Breast epithelium (tissue), 4 donors: ENCODE measurements at places on chromosomes 5 and 9. TPM values are rescaled to one million over a fixed set of nuclear protein-coding genes. Genes with fewer than 3 reads are reported as not detected.

Gene PTPRD
- total RNA-seq = 5.4 TPM

DNA sequence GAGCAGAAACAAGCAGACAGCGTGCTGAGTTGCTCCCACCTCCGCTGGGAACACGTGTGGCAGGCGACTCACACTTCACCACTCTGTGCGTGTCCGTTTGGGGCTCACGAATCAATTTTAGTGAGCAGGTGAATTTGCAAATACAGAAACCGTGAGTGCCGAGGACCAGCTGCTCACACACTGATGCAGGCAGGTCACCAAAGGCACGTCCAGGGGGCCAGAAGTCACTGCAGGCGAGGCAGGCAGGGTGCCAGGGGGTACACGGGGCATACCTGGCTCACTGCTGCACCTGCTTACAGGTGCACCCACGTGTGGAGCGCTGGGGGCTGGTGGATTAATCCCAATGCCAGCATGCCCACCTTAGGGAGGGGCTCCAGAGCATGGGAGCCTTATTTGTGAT lies 68.8 kb downstream of the ZNF354C start:
- DNase-seq = no peak

- no peak for DNase-seq
Observed at GRCh38 chr5:7983433-7983832, 114.5 kb downstream of the MTRR start.

DNA sequence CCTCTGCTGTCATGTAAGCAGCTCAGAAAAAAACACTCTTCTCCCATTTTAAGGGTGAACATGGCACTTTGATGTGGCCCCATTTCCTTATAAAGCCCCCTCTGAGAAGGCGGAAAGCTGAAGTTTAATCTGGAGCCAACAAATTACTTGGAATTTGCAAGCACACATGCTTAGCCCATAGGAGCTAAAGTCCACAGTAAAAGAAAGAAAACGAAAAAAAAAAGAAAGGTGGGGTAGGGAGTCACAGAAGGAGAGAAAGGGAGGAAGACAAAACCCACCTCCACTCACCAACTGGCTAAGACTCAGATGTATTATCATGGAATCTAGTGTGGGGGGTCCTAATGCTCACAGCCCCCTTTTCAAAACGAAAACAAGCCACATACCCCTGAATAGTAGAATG lies 30.4 kb downstream of the PRRX2 start:
- no peak for DNase-seq

DNA sequence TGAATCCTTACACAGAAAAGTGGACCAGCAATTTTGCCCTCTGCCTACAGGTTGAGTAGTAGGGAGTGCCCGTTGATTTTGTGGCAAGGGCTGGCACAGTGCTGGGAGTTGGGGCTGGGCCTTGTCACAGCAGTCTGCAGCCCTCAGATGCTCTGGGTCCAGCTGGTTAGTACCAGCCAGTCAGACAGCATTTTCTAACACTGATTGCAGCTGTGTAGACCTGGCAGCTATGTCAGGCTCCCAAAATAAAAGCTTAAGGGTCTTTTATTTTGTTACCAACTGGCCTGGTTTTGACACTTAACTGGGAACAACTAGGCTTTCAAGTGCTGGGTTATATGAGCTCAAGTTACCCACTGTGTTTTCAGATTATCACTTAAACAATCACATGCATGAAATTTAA lies 57.7 kb downstream of the MAT2B start:
- DNase-seq = no peak

DNA sequence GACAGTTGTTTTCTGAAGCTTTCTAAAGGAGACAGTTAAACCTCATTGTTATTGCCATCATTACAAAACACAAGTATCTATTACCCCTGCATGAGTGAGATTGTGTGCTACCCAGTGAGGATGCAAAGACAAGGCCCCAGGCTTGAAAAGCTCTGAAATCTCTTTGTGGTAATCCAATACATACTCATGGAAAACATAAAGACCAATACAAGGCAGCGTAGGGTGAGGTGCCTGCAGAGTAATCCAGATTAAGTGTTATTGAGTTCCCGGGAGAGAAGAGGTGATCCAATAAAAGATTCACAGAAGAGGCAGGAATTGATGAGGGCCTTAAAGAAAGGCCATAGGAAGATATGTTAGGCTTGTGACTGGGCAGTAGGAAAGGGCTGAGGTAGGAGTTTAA lies 150.1 kb downstream of the MEF2C start:
- no peak for DNase-seq

Gene FNBP1
- total RNA-seq = 49.8 TPM

- DNase-seq = no peak
Observed at GRCh38 chr5:178496642-178497041, 93.6 kb downstream of the COL23A1 start.

- DNase-seq = no peak
Observed at GRCh38 chr5:1262381-1262780, 32.5 kb downstream of the TERT start.

Gene UGT3A2
- not detected for total RNA-seq

GRCh38 chr9:98886691-98887229 lies 56.9 kb upstream of the COL15A1 start:
- no peak for DNase-seq

GRCh38 chr9:92666236-92666635 lies 3.7 kb downstream of the IPPK start:
- peak; percentile 65 for DNase-seq

Gene IL31RA
- not detected for total RNA-seq

GRCh38 chr9:85876628-85877027 lies 64.3 kb upstream of the NAA35 start:
- DNase-seq = no peak

DNA sequence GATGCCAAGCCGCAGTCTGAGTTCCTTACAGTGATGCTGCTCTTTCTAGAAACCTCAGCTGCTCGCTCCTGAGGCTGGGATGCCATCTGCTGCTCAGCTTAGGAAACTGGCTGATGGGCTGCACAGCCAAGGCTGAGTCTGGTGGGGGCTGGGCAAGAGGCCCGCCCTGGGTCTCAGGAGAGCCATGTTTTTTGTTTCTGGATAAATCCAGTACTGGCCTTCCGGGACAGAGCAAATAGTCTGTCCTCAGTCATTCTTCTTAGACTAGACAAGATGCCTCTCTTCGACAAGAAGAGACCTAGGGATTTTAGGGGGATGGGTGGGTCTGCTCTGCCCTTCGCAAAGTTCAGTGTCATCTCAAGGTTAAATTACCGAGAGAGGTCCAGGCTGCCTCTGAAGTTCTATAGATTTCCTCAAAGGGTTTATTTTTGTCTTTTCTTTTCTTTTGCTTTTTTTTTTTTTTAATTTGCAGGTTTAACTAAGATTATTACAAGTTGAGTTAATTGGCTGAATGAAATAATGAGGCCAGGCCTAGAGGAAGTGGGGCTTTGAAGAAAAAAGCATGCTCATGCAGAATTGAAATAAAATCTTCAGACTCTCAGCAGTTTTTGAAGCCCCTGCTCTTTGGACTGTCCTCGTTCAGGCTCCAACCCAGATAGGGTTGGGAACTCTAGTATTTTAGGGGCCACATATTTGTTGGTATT lies 30.6 kb upstream of the MATR3 start:
- peak; percentile 86 for DNase-seq

DNA sequence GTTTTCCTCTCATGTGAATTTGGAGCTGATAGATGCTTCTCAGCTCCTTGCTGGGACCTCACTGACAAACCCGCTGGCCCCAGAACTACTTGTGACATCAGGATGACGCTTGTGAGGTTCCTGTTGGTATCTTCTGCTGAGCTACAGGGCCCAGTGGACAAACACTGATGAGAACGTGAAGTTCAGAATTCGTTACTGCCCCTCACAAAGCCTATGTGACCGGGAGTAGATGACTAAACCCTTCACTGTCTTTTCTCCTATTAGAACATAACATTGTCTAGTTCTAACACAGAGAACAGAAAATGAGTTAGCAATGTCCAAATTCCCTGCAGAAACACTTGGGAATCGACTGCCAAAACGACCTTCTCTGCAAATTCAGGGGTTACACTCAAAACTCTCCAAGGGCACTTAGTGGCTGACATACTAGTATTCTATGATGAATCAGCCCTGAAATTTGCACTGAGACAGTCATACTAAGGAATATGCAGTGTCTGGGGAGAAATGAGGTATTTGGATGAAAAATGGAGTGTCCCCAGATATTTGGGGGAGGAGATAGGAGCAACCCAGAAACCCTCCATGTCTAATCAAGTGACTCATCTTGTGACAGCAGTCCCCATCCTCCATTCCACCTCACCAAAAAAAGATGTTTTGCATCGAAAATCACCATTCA lies 143.2 kb upstream of the TRIM32 start:
- no peak for DNase-seq
